ENCODE measurements at places on chromosomes 2 and 18.

DNA sequence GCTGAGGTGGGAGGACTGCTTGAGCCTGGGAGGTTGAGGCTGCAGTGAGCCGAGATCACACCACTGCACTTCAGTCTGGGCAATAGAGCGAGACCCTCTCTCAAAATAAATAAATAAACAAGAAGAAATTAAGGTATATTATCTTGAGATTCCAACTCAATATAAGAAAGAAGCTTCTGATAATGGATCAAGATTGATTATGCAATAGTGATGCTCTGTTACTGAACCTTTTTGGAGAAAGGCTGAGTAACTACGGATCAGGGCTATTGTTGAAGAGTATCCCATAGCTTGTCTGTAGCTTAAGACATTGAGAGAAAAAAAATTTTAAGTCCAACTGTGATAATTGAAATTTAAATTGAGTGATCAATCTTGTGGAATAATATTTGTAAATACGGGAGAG lies 17.7 kb downstream of the GULP1 start:
- no peak for DNase-seq

DNA sequence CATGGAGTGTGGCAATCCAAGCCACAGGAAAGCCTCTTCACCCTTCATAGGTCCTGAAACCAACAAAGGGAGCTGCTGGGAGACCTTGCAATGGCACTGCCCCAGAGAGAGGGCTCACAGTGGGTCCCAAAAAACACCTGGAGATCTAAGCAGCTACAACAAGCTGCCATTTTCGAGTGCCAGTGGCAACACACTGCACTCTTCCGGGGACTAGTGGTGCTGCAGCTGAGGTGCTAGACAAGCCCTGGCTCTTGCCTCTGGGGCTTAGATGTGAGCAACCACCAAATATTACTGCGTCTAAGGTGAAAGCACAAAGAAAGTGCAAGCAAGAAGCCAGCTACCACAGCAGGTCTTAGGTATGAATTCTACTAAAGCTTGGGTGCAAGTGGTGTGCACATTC lies 192.9 kb downstream of the NOL4 start:
- no peak for DNase-seq

- no peak for DNase-seq
Measured at GRCh38 chr18:65815506-65815905, 64.7 kb downstream of the CDH7 start.

GRCh38 chr2:37080266-37080665 lies 3.9 kb downstream of the HEATR5B start:
- no peak for DNase-seq

- no peak for DNase-seq
Measured at GRCh38 chr2:175935289-175936181, 66.5 kb downstream of the LNPK start.

- DNase-seq: peak; percentile 45
Measured at GRCh38 chr2:43171789-43172188, 54.6 kb downstream of the ZFP36L2 start.

- peak; percentile 92 for DNase-seq
Measured at GRCh38 chr18:21682371-21683051, 22.1 kb downstream of the ABHD3 start.

DNA sequence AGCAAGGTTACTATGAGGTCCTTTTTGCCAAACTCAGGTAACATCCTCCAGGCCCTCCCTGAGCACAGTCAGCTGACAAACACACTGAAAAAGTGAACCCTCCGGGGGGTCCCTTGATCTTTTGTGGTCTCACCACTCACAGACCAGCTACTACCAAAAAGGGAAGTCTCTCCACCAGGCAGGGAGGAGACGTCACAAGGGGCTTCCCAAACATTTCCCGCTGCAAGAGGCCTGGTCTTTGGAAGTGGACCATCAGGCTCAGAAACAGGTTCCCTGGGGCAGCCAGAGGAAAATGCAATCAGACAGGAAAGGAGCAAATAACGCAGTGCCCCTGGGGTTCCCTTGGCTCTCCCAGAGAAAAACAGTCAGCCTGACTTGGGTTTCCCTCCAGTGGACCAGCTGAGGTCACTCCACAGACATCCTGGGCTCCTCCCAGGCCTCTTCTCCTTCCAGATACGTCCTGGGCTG lies 38.7 kb upstream of the POMC start:
- no peak for DNase-seq

DNA sequence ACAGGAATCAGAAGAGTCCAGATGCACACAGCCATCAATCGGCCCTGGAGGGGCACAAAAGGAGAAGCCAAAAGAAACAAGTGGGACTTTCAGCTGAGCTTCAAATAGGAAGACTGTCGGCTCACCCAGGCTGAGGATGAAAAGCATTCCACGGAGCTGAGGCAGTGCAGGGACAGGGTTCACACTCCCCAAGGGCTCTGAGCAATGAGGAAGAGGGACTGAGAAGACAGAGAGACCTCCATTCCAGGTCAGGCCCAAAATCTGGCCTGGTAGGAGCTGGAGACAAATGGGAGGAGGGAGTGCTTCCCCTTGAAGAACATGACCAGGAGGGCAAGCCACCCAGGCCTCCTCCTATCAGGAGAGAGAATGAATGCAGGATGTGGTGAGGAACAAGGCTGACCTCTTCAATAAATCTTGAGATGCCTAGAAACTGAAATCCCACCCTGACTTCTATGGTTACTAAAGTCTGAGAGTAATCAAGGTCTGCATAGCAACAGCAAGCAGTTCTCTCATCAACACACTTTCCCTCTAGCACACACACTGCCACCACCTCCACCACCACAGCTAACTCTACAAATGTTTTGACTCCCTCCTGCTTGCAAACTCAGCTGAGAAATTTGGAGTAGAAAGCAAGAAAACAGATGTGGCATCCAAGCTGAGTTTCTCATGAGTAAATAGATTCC lies 434.4 kb downstream of the TNS1 start:
- DNase-seq: no peak

- DNase-seq: peak; percentile 36
Measured at GRCh38 chr2:12787891-12788801, 71.4 kb downstream of the TRIB2 start.

GRCh38 chr18:35500113-35500512 lies 2.4 kb upstream of the INO80C start:
- no peak for DNase-seq

- no peak for DNase-seq
Measured at GRCh38 chr18:76604108-76604934, 109.3 kb upstream of the ZNF516 start.

GRCh38 chr2:236947896-236948295 lies 137.8 kb upstream of the COPS8 start:
- DNase-seq: no peak

DNA sequence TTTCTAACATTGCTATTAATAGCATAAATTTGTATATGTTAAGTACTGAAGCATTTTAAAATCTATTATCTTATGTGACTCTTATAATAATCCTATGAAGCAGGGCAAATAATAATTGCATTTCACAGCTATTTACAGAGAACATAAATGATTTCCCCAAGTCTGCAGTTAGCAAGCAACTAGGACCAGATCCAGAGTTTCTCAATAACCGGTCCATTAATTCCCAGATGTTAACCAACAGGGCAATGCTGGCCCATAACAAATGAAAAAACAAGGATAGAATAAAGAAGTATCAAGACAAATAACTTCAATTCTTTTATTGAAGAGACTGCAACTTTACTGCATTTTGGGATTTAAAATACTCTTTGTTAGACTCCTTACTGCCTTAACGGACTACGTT lies 91.7 kb upstream of the SPTBN1 start:
- no peak for DNase-seq

- no peak for DNase-seq
Measured at GRCh38 chr2:185274718-185275484, 463.7 kb upstream of the FSIP2 start.

DNA sequence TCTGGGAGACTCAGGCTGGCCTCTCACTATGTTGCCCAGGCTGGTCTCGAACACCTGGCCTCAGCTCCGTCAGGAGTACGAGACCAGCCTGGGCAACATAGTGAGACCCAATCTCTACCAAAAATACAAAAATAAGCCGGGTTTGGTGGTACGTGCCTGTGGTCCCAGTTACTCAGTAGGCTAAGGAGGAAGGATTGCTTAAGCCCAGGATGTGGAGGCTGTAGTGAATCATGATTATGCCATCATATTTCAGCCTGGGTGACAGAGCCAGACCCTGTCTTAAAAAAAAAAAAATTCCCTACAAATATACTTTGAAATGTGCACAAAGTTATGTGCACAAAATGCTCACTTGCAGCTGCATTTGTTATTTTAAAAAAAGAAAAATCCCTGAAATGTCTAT lies 26.3 kb upstream of the AGAP1 start:
- peak; percentile 64 for DNase-seq

- no peak for DNase-seq
Measured at GRCh38 chr2:236161531-236161930, 6.7 kb downstream of the GBX2 start.

- no peak for DNase-seq
Measured at GRCh38 chr18:57931038-57931437, 113.0 kb upstream of the NEDD4L start.

- peak; percentile 7 for DNase-seq
Measured at GRCh38 chr2:176745543-176746200, 466.9 kb upstream of the HNRNPA3 start.

DNA sequence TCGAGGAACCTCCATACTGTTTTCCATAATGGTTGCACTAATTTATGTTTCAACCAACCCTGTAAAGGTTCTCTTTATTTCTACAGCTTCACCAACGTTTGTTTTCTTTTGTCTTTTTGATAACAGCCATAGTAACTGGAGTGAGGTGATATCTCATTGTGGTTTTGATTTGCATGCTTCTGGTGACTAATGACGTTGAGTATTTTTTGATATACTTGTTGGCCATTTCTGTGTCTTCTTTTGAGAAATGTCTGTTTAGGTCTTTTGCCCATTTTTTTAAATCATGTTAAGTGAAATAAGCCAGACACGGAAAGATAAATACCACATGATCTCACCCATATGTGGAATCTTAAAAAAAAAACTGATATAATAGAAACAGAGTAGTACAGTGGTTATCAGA lies 74.8 kb upstream of the SMIM21 start:
- DNase-seq: no peak

DNA sequence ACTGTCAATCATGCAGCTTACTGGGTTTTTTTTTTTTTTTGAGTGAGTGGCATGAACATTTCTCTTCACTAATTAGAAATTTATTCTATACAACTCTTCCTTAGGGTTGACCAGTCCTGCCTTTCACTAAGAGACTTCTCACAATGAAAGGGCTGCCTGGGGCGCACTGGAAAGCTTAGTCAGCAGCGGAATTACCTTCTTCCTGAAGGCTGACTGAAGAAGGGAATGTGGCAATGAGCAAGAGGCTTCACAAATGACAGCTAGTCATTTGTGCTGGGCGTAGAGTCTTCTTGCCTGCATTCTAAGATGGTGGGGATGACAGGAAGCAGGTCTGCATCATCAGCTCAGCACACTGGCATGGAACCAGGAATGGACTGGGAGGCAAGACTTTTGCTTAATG lies 15.6 kb upstream of the SCN3A start:
- DNase-seq: no peak

DNA sequence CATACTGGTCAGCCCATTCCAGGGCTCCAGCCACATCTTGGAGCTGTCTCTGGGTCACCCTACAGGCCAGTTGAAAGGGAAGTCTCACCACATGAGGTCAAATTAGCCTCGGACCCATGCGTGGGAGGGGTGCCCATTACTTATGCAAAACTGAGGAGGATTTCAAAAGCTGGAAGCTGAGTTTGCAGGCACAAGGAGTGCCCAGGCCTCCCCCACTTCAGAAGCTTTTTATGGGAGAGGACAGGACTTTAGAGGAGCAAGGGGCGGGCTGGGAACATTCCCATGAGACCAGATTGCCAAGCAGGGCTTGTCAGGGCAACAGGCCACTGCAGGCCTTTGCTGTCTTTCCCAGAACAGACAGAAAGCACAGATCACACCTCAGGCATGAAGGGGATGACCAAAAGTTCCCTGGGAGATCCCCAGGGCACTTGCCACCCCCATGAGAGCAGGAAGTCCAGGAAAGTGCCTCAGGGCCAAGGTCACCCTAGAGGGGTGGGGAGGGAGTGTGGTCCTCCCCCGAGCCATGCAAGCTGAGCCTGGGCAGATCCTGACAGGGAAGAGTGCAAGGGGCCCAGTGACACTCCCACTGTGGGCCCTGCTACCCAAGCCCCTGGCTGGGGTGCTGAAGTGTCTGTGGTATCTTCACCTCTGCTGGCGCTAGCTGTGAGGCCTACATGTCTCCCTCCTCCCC lies 267.7 kb downstream of the BCL11A start:
- no peak for DNase-seq

DNA sequence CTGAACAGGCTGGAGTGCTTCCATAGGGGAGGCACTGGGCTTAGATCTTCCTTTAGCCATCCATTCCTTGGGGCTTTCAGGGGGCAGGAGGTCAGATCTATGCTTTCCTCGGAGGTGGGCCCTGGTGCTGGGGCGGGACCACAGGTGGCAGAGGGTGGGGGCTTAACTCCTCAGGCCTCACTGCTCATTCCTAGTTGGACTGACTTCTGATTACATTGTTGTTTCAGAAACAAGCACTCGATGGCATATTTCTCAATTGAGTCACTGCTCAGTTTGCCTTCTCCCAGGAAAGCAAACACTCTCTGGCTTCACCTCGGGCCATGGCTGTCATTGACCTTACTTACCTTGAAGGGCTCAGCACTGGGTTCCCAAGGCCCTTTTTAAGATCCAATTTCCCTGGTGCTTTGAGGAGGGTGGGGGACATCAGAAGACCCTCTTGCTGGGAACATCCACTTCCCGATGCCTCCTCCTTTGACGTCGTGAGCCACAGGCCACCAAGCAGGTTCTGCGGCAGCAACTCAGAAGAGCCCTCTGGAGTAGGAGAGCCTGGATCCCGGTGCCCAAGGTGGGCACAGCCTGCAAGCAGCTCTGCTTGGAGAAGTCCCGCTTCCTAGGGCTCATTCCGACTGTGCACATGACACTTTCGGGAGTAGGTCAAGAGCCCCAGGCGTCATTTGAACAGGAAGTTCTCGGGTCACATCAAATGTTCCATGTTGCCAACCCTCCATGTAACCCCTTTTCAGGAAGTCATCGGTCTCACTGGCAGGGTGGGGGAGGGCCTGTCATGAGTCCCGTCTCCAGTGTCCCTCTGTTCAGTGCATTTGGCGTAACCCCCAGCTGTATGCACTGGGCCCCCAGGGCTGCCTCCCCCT lies 40.6 kb downstream of the SDC1 start:
- peak; percentile 98 for DNase-seq

DNA sequence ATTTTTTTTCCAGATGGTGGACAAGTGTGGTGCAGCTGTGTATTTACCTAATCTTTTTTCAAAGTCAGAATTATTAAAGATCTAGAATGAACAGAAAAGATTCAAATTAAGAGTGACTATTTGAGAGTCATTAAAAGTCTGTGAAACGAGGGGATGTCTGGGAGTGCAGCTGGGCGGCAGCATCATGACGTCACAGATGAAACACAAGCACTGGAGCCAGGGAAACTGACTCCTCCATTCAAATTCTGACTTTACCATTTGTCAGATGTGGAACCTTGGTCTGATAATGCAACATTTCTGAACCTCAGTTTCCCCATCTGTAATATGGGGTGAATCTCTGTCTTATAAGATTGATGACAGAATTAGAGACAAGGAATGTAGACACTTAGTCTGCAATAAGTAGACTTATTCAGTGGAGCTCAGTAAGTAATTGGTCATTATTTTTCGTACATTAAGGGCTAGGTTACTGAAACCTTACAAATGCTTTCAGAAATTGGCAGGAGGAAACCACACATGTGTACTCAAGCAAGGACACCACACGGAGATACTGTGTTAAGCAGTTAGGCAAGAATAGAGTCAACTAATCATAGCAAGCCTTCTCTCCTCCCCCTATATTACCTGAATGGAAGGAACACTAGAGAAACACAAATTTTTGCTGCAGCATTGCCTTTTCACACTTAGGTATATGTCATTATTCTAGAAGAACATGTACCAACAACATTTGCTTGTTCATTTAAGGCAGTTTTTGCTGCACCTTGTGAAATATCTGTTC lies 27.8 kb upstream of the CXXC1 start:
- DNase-seq: no peak

GRCh38 chr18:41410006-41410405 lies 545.0 kb upstream of the PIK3C3 start:
- DNase-seq: no peak

All from renal cortical epithelial cell (primary cell).